Activated T-helper 1 cell treated with anti-CD3 and anti-CD28 coated beads, Interleukin-2, amount 50 U/mL, for 16 hours (primary cell): ENCODE measurements at places on chromosomes 2 and 18.

DNA sequence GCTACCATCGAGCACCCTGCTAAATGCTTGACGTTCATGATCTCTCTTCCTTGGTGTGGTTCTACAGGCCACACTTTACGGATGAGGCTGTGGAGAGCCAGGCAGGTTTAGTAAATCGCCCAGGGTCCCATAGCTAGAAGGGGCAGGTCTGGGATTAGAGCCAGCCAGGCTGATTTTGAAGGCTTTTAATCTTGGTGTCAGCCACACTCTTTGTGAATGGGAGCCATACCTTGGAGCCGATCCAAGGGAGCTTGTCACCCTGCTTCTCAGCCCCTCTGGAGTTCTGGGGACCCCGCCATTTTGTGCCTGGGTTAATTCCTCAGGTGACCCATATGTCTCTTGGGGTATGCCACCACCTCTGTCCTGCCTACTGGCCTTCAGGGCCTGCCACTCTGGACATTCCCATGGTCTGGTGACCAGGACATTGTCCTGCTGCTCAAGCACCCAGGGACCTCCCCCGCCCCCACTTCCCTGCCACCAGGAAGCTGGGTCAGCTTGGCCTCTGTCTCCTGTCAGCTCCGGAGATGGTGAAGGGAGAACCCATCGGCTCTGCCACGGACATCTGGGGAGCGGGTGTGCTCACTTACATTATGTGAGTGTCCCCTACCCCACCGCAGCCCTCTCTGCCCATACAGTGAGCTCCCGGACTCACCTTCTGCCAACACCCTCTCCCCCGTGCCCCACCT lies 7.3 kb upstream of the GMPPA start:
- no peak for DNase-seq

- DNase-seq = no peak
Observed at GRCh38 chr2:133360882-133361281, 207.4 kb downstream of the NCKAP5 start.

DNA sequence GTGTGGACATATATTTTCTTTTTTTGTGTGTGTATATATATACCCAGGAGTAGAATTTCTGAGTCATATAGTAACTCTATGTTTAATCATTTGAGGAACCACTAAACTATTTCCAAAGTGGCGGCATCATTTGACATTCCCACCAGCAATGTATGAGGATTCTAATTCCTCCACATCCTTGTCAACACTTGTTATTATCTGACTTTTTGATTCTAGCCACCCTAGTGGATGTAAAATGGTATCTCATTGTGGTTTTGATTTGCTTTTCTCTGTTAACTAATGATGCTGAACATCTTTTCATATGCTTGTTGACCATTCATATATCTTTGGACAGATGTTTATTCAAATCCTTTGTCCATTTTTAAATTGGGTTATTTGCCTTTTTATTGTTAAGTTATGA lies 120.3 kb downstream of the TGFA start:
- no peak for DNase-seq

- DNase-seq = no peak
Observed at GRCh38 chr2:237695201-237695780, 67.9 kb downstream of the LRRFIP1 start.

DNA sequence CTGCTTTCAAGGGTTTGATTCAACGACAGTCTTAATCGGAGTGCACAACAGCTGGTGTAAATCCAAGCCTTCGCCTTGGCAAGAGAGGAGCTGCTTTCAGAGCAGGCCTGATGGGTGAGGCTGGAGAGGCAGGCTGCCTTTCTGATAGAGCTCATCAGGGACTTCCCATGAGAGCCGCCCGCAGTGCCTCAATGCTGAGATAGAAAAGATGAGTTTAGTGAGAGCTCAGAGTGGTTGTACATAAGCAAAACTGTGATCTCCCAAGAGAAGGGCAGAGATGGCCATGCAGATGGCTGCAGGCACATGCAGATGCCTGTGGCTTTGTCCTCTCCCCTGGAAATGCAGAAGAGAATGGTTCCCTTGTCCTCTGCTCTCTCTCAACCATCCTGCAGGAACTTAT lies 122.1 kb downstream of the ARL4C start:
- no peak for DNase-seq

DNA sequence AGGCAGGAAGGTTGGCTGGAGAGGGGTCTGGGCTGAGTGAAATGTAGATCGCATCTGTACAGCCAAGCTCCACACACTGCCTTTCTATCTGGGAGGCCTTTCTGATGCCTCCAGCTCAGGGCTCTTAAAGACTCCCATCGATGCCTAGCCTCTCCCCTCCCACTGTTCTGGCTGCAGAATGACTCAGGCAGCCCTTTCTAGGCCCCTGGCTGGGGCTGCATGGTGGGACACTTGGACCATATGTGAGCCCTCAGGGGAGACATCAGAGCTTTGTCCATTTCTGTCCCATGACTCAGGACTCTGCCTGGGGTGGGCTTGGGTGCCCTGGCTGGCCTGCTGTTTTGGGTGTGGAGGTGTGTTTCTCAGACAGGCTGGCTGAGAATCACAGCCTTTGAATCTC lies 101.3 kb downstream of the CELF4 start:
- DNase-seq = no peak

- DNase-seq = no peak
Observed at GRCh38 chr2:151762694-151763093, 28.4 kb upstream of the NEB start.

- no peak for DNase-seq
Observed at GRCh38 chr2:209472871-209473270, 49.0 kb downstream of the MAP2 start.

DNA sequence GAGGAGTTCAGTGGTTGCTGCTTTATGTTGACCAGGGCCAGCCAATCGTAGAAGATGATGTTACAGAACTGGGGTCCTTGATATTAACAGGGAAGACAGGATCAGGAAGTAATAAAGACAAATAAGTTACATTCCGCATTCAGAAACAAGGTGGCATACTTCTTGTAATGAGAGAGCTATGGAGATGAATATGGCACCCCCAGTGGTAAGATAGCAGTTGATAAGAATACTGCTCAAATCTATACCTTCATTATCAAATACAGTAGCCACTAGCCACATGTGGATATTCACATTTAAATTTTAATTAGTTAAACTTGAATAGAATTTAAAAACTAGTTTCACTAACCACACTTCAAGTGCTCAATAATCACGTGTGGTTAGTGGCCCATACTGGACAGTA lies 290.4 kb upstream of the RBMS1 start:
- no peak for DNase-seq

DNA sequence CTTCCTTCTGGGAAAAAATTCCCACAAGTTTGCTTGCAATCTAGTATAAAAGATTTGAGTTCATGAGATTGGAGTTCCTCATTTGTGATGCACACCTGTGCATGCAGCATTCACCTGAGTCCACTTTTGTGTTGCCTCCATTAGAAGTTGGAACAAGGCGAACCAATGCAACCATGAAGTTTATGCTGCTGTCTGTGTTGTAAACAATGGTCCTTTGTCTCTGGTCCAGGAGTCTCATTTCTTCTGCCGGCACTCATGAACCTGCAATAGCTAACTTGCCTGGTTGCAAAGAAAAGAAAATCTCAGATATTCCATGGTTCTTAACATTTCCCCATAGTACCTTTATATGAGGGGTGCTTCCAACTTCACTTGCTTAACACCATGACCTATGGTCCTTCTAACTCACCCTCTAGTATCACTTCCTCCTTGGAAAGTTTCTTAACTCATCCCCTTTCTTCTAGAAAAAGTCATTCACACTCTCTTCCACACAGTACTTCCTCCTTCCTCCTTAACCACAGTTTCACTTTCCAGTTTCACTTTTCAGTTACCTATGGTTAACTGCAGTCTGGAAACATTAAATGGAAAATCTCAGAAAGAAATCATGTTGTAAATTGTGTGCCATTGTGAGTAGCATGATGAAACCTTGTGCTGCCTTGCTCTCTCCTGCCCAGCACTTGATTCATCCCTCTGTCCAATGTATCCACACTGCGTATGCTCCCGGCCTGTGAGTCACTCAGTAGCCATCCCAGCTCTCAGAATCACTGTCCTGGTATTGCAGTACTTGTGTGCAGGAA lies 128.8 kb upstream of the TRIB2 start:
- no peak for DNase-seq

GRCh38 chr2:171862501-171862900 lies 31.5 kb downstream of the SLC25A12 start:
- no peak for DNase-seq

GRCh38 chr2:174322746-174323145 lies 12.0 kb upstream of the SP9 start:
- DNase-seq = no peak

DNA sequence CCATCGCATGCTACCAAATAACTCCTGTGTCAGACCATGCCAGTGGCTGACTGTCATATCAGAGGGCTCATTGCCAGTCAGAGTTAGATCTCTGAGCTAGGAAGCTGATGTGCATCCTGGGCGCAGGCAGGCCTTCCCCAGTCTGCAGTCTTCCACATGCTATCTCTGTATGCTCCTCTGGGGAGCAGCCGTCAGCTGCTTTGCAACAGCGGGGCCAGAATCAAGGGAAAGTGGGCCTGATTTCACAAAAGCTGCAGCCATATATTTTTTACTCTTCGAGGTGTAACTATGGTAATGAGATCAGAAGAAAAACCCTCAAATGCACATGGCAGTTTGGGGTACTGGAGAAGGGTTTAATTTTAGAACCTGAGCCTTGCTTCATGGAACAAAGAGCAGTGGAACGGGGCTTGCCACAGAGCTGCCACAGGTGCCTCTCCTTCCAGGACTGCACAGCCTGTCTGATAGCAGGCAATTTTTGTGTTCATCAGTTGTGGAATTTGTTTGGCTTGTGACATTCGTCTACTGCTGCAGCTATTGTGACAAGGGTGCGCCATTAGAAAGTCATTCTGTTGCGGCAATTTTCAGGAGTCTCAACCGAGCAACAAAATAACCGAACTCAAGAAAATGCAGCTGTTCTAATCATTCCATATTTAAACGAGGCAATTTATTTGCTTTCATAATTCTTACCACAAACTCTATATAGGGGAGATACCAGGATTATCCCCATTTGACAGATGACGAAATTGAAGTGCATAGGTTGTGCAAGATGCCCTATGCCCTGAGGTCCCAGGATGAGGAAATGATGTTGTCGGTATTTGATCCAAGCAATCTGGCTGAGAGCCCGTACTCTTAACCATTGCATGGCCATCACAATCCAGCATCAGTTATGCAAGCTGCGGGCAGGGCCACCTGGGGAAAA lies 109.6 kb upstream of the CYRIA start:
- DNase-seq = no peak

DNA sequence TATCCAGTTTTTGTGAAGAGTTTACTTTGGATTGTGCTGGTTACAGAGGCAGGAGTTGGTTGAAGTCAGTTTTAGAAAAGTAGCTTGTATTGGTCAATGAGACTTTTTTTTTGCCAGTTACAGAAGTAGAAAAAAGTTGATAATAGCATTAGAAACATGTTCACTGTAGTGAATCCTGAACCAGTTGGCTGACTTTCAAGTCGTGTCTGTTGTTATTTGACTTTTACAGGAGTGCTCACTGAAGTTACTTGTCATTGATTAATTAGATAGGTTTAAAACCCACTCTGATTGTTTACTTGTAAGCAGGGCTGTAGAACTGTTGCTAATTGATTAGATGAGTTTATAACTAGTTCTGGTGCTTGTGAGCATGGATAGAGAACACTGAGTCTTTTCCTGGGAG lies 312.0 kb upstream of the VWC2L start:
- DNase-seq = no peak

DNA sequence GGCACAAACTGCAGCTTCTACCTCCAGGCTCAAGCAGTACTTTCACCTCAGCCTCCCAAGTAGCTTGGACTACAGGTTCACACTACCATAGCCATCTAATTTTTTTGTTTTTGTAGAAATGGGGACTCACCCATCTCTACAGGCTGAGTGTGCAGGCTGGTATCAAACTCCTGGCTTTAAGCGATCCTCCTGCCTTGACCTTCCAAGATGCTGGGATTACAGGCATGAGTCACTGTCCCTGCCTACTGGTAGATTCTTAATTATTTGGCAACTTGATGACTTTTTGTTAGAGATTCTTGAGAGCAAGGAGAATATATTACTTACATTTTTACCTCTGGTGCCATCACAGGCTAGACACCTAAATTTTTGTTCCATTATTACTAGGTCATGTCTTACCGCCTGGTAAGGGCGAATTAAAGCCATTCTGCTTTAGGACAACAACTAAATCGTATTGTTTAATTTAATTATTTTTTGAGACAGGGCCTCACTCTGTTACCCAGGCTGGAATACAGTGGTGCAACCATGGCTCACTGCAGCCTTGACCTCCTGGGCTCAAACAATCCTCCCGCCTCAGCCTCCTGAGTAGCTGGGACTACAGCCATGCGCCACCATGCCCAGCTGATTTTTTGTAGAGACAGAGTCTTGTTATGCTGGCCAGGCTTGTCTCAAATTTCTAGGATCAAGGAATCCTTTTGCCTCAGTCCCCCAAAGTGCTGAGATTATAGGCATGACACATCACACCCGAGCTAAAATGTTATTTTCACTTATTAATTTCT lies 15.7 kb downstream of the DYNC1I2 start:
- DNase-seq = no peak

DNA sequence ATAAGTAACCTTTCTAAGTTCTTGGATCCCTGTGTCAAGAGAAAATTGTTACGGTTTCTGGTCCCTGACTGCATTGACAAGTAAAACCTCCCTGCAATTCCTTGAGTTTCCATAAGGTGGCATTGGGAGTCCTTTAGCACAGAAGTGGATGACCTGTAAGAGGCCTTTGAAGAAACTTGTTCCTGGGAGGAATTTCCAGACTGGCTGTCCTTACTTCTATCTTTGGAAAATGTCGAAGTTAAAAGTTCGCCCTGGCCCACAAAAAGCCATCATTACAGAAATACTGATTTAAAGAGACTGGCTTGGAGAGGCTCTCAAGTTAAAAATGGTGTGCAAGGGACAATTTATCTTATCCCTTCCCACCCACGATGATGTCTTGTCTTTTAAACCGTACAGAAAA lies 218.4 kb downstream of the CDH20 start:
- DNase-seq = no peak

DNA sequence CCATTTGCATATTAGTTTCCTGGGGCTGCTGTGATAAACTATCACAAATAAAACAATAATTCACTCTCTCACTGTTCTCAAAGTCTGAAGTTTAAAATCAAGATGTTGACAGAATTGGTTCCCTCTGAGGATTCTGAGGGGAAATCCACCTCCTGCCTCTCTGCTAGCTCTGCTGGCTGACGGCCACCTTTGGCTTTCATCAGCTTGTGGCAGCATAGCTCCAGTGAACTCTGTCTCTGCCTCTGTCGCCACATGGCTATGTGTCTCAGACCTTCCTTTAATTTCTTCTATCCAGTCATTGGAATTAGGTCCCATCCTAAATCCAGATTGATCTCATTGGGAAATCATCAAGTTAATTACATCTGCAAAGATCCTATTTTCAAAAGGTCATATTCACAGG lies 38.9 kb upstream of the TRIM43 start:
- no peak for DNase-seq

- DNase-seq = no peak
Observed at GRCh38 chr2:8447610-8448221, 234.1 kb upstream of the ID2 start.

GRCh38 chr2:176395273-176395854 lies 126.1 kb downstream of the MTX2 start:
- no peak for DNase-seq

DNA sequence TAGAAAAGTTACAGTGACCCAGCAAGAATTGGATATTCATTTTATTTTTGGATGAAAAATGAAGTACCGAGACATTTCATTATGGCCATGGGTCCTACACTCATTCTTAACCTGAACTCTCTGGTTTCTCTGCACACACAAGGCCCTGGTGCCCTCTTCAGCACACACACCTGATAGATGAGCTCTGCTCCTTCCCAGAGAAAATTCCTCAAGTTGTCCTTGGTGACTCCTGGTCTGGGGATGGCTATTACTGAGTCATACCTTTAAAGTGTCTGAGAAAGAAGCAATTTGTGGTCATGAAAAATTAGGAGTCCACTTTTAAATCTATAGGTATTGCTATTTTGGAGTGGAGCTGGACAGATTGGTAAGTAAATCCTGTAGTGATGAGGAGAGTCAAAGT lies 311.5 kb downstream of the CDH2 start:
- no peak for DNase-seq
